Hematopoietic multipotent progenitor cell treated with erythropoietin and hydrocortisone succinate and interleukin-3 and kit ligand, for 8 days (in vitro differentiated cells): ENCODE measurements at places on chromosomes 4 and X.

DNA sequence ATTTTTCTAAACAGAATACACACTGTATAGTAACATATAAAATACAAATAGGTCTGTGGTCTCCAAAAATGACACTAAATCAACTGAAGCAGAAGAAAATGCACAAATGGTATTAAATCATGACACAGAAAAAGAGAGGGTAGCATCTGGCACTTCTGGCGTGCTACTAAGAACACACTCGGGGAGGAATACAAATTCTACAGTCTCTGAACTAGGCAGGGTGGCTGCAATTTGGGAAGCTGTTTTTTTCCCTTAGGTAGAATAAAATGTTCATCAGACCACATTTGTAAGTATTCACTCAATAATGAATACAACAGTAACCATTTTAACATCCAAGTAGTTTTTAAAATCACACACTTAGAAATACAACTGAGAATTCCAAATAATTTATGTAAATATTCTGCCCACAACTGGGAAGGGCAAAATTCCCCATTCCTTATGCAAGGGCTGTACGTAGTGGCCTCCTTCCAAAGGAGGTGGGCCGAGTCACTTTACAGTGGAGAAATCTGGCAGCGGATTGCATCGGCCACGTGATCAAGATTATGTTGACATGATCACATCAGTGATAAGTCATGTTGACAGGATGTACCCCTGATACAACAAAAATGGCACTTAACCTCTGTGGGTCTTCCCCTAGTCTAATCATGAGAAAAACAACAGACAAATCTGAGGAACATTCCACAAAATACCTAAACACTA, 101.1 kb downstream of the TSPAN5 start:
- no peak for DNase-seq

- DNase-seq: no peak
Observed at GRCh38 chr4:15504041-15504440, 34.4 kb downstream of the CC2D2A start.

DNA sequence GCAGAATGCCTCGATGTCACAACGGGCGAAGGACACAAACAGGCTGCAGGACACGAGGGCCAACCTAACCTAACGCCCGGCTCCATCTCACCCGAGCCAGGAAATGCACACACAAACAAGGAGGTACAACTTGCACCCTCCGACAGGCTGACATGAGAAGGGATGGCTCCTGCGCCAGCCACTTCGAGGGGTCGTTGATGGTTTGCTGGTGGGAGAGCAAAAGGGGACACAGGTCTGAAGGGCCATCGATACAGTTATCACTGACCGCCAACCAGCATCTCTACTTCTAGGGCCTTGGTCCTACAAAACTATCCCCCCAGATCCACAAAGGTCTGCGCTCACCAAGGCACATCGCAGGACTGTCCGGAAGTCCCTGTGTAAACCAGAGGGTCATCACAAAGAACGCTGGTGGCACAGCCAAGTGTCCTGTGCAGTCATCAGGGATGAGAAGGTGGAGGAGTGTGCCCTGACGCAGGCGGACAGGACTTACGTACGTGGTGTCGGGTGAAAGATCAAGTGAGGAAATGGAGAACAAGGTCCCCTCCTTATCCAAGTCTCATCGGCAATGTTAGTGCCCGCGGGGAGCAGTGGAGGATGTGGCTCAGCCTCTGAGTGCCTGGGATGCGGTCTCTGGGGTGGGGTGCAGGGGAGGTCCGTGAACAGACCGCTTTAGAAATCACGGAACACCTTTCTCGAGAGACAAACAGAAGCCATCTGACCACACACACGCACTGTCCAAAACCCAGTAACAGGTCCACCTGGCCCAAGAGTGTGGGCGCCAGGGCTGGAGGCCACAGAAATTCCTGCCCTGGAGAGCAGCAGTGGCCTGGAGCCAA, 7.0 kb downstream of the MXD4 start:
- DNase-seq: no peak

DNA sequence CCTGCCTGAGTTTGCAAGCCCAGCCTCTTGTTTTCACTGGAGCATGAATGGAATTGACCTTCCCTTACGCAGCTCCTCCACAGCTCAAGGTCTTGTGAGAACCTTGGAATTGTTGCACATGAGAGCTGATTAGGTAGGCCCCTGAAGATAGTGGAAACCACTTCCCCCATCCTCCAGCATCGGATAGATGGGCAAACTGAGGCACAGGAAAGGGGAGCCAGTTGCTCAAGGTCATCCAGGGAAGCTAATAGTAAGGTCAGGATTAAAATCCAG, 27.2 kb downstream of the PJA1 start:
- DNase-seq: no peak

DNA sequence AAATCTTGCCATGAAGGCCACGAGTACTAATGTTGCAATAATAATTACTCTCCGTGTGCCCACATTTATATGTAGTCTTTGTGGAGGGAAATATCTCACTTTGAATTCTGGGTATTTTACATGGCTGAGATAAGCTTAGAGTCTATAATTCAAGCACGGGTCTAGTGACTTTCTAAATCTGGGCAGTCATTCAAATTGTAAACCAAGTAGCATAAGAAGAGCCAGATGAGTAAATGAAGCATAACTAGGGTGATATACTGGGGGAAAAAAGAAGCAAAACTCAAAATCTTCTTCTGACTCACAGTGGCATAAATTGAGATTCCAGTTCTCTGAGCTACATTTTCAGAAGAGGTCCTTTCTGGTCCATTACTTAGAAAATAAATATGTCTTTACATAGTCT, 53.0 kb downstream of the MAPK10 start:
- DNase-seq: no peak

DNA sequence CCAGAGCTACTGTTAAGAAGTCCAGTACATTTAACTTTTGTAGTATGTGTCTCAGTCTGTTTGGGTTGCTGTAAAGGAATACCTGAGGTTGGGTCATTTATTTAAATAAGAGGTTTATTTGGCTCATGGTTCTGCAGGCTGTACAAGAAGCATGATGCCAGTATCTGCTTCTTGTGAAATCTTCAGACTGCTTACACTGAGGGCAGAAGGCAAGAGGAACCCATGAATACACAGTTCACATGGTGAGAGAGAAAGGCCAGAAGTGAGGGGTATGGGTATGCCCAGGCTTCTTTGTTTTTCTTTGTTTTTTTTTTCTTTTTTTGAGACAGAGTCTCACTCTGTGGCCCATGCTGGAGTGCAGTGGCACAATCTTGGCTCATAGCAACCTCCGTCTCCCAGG, 6.0 kb upstream of the CISD2 start:
- DNase-seq: no peak

DNA sequence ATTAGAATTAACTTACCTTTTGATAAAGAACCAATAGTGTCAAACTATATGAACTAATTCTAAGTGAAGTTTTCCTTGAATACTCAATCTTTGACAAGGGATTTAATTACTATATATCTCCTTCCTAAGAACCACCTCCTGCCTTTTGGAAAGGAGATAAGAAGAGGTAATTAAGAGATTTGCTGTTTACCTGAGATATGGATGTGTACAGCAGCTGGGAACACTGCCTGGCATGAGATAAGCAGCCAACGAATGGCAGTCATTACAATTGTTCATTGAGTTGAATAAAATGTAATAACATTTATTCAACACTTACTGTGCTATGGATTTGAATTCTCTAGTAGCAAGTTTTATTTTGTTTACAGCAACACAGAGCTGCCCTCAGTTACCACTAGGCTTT, 407.1 kb downstream of the SPOCK3 start:
- DNase-seq: no peak

DNA sequence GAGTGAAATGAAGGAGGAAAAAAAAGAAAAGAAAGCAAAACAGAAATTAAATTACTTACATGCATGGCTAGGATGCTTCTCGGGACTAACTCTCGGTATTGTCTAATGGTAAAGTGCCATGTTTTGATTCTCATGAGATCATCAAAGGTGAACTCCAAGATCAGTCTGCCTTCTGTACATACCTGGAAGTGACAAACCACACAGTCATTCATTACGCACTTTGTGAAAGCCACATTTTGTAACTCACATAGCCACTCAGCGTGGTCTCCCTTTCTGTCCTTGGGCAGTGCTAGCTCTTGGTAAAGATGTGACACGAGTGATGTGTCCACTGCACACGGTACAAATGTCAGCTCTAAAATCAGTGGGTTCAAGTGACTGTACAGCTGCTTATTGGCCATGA, 309.8 kb downstream of the LDB2 start:
- DNase-seq: no peak

- DNase-seq: no peak
Observed at GRCh38 chrX:136339702-136340101, 38.9 kb downstream of the ADGRG4 start.

GRCh38 chr4:189420572-189420971, 520.1 kb upstream of the FRG1 start:
- DNase-seq: no peak

DNA sequence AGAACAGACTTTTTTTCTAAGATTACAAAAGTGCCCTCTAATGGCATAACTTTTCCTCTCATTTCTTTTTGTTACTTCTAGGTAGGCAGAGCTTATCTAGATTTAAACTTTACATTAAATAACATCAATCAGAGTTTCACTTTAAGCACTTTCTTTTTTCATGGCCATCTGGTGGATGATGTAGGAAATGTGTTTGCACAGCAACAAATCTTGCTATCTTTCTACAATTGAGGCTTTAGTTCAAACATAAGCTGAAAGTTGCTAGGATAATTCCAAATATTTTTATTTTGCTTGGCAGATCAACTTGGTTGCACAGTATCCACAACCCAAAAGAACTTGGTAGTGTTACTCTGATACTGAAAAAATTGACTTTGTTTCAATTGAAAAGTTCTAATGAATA, 22.0 kb downstream of the NDNF start:
- DNase-seq: no peak

GRCh38 chr4:13461191-13461905, 22.8 kb downstream of the RAB28 start:
- DNase-seq: no peak

- DNase-seq: peak; percentile 3
Observed at GRCh38 chr4:189912170-189912569, 28.5 kb upstream of the FRG1 start.

DNA sequence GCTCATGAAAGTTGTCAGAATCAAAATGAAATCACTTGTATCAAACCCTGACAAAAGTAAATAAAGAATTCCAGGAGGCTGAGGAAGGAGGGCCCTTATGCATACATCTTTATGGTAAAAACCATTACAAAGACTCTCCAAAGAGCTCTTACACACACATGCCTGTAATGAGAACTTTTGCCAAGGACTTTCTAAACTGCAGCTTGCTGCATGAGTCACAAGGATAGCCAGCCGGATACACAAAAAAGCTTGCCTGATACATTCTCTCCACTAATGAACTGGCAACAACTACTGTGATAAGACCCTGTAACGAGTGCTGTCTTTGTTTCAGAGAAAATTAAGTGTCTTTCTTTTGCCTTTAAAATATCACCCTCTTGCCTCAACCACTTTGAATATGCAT, 618.1 kb downstream of the PPP4R3C start:
- DNase-seq: no peak

DNA sequence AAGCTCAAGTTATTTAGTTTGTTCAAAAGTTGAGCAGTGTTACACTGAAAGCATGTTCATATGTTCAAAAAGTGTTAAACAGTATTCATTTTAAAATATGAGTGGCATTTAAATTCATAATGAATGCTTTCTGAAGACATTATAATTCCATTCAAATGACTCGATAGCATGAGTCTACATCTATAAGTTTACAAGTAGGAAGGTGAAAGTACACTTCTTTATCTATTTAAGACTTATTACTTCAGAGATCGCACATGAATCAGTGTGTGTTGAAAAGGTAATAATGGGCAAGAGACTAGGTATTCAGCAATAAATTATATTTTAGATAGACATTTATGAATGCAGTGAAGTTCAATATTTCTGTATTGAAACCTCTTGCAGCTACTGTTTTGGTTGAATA, 456.1 kb downstream of the GRXCR1 start:
- DNase-seq: no peak

DNA sequence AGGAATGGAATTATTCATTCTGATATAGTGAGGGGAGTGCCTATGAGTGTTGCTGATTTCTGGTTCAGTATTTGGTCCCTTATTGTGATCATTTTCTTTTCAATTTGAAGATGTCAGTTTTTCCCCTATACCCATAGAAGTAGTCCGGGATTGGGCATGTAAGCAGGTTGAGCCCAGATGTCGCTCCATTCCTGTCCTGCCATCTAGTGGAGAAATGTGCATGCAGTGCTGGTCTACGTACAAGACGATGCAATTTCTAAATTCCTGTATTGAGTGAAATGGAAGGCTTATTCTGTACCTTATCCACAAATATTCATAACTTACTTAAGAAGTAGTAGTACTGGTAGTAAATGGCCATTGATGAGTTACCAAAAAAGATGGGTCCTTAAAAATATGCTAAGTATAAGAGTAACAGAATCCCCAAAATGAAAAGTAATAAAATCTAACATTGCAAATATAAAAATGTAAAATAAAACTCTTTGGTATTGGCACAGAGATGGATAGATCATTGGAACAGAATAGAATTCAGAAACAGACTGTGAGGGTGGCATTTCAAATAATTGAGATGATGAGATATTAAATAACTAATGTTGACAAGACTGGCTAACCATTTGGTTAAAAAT, 60.9 kb downstream of the UGT8 start:
- peak; percentile 55 for DNase-seq

GRCh38 chr4:141565379-141566089, 70.8 kb upstream of the IL15 start:
- no peak for DNase-seq

DNA sequence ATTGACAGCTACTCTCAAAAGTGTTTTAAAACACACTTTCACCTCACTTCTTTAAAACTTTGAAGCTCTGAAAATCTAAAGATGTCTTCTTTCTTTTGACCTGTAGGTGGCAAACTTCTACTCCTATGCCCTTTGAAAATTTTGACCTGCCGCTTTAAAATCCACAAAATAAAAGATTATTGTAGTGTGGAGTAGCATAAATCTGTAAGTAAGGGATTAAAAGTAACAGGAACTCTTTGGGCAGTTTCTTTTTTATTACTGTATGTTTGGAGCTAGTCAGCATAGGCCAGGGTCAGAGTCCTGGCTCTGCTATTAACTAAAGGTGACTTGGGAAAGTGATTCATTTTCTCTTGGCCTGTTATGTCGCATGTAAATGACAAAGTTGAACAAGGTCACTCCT, 25.5 kb downstream of the BBS12 start:
- peak; percentile 66 for DNase-seq

DNA sequence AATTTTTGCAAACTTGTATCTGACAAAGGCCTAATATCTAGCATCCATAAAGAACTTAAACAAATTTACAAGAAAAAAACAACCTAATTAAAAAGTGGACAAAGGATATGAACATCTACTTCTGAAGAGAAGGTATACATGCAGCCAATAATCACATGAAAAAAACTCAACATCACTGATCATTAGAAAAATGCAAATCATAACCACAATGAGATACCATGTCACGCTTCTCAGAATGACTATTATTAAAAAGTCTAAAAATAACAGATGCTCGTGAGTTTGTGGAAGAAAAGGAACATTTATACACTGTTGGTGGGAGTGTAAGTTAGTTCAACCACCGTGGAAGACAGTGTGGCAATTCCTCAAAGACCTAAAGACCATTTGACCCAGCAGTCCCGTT, 24.0 kb downstream of the CEP44 start:
- no peak for DNase-seq

GRCh38 chr4:114250439-114250891, 271.0 kb upstream of the ARSJ start:
- no peak for DNase-seq
